Breast epithelium (tissue), 4 donors: ENCODE measurements at places on chromosomes 13 and 19. TPM values are rescaled to one million over a fixed set of nuclear protein-coding genes. Genes with fewer than 3 reads are reported as not detected.

- DNase-seq, result no peak
Observed at GRCh38 chr19:2421581-2422306, 5.6 kb downstream of the TIMM13 start.

Gene PSPN
- total RNA-seq, result 0.32 TPM

Gene ONECUT3
- total RNA-seq, result not detected

DNA sequence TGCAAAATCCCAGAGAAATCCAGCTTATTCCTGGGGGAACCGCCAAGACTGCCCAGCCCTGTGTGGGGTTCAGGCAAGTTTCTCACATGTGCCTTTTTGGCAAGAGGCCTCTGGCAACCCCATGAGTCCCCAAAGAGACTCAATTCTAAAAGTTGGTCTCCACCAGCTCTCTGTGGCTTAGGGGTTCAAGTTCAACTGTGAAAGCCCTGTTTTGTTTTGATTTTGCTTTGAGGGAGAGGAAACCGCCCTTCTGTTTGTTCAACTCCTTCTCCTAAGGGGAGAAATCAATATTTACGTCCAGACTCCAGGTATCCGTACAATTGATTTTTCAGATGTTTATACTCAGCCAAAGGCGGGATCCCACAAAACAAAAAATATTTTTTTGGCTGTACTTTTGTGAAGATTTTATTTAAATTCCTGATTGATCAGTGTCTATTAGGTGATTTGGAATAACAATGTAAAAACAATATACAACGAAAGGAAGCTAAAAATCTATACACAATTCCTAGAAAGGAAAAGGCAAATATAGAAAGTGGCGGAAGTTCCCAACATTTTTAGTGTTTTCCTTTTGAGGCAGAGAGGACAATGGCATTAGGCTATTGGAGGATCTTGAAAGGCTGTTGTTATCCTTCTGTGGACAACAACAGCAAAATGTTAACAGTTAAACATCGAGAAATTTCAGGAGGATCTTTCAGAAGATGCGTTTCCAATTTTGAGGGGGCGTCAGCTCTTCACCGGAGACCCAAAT lies 583 bp upstream of the LDLR start:
- DNase-seq, result no peak

GRCh38 chr19:4524808-4525562 lies 6.7 kb upstream of the PLIN4 start:
- no peak for DNase-seq

- no peak for DNase-seq
Observed at GRCh38 chr13:97726664-97727280, 226.7 kb upstream of the IPO5 start.

DNA sequence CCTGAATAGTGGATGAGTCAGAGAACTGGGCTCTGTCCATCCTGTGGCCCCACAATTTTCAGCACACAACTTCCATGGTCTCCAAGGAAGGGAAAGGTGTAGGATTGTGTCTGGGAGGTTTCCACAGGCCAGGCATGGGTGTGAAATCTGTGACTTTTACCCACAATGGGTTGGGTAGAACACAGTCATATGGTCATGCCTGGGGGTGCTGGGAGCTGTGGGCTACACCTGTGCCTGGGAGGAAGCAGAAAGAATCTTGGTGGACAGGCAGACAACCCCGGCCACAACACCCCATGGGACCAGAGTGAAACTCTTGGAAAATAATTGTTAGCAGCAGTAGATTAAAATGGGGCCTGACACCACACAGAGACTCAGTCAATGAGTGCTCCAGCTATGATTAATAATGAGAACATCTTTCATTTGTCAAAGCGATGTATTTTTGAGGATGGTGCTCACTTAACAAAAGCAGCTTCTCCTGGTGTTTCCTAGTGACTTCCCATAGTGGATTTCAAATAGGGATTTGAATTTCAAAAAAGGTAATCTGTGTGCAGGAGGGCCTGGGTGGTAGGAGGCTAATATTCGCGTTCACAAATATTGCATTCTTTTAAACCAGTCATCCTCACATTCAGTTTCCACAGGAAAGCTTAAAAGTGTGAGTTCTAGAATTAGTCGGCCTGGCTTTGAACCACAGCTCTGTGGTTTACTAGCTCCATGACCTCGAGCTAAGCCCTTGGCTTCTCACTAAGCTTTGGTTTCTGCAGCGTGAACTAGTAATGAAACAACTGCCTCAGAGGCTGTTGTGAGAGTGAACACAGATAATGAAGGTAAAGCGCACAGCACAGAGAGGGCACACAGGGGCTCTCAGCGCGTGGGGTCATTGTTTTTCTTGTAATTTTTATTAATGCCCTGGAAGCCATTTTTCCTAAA lies 89.3 kb upstream of the UQCRFS1 start:
- no peak for DNase-seq

Gene NCR1
- 0.33 TPM for total RNA-seq

Gene RNF225
- not detected for total RNA-seq

GRCh38 chr19:45262570-45262969 lies 11.5 kb downstream of the MARK4 start:
- no peak for DNase-seq

DNA sequence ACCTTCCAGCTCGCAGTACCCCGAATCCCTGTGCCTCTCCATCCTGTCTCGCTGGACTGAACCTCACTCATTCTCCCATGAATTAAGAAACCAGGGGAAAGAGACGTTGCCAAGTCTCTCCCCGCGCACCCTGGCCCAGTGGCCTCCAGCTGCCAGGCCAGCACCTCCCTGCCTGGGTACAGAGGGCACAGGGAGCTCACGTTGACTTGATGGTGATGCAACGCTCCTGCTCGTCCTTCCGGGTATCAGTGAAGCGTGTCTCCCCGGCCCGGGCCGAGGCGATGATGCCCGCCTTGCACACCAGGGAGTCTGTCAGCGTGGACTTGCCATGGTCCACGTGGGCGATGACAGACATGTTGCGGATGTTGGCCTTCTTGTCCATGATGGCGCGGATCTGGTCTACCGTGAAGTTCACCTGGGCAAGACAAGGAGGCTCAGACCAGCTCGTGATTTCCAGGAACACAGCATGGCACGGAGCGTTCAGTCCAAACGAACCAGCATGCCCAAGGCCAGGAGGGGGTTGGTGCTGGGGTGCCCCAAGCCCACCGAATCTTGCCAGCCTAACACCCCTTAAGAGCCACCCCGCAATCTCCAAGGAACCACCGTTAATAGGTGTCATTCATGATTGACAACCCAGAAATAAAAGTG lies 1.2 kb downstream of the EEF2 start:
- DNase-seq, result peak; percentile 47

- no peak for DNase-seq
Observed at GRCh38 chr13:47000165-47000564, 103.3 kb upstream of the HTR2A start.

GRCh38 chr13:84641491-84641890 lies 759.2 kb upstream of the SLITRK1 start:
- DNase-seq, result no peak
